ENCODE measurements at places on chromosomes 16 and 17. TPM values are rescaled to one million over a fixed set of nuclear protein-coding genes. Genes with fewer than 3 reads are reported as not detected.

DNA sequence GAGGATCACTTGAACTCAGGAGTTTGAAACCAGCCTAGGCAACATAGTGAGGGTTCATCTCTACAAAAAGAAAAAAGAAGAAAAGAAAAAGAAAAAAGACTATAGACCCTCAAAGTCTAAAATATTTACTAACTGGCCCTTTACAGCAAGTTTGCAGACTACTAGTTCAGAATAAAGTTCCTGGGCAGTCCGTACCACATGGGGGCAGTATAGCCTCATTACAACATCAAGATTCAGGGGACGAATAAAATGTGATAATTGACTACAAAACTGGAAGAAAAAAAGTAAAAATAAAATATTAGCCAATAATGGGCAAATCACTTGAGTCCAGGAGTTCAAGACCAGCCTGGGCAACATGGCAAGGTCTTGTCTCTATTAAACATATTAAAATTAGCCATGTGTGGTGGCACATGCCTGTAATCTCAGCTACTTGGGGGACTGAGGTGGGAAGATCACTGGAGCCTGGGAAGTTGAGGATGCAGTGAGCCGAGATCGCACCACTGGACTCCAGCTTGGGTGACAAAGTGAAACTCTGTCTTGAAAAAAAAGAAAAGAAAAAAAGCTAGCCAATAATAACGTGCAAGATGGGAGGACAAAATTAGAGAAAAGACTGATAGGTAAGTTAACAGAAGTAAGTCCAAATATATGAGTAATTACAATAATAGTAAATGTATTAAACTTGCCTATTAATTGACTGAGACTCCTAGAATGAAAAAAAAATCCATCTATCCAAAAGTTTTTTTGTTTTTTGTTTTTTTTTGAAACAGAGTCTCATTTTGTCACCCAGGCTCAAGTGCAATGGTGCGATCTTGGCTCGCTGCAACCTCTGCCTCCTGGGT is 129.4 kb upstream of the SEC14L1 start:
- DNase-seq: no peak

DNA sequence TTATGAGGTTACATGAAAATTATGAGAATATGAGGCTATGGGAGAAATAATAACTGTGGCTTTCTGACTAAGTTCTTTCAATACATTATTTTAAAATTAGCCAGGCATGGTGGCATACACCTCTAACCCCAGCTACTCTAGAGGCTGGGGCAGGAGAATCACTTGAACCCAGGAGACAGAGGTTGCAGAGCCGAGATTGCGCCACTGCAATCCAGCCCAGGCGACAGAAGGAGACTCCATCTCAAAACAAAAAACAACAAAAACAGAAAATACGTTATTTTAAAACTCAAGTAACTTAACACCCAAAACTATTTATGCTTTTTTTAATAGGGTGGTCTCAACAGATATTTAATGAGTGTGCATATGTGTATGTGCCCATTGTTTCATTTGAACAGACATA is 2.4 kb upstream of the RFFL start:
- no peak for DNase-seq

DNA sequence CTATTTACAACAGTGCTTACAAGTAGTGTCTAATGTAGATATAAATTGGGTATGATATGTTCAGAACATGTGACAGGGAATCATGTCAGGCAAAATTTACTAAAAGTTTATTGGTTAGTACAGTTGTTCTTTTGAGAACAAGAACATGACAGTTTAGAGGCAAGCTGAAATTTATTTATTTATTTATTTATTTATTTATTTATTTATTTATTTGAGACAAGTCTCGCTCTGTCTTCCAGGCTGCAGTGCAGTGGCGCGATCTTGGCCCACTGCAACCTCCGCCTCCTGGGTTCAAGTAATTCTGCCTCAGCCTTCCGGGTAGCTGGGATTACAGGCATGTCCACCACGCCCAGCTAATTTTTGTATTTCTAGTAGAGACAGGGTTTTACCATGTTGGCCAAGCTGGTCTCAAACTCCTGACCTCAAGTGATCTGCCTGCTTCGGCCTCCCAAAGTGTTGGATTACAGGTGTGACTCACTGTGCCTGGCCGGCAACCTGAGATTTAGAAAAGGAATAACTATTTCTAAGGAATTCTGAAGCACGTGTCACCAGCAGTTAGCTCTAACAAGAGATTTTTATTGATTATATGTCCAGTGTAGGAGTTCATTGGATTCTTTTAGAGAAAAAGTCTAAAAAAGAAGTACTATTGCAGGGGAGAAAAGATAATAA is 24.9 kb downstream of the MRTFB start:
- DNase-seq: no peak

GRCh38 chr17:78957128-78957527 is 22.6 kb downstream of the LGALS3BP start:
- no peak for DNase-seq

GRCh38 chr16:11744075-11744470 is 1.4 kb upstream of the TXNDC11 start:
- DNase-seq: no peak

- DNase-seq: peak; percentile 23
Measured at GRCh38 chr16:27314161-27314723, 468 bp downstream of the IL4R start.

GRCh38 chr17:69503711-69504110 is 89.2 kb downstream of the MAP2K6 start:
- DNase-seq: no peak

DNA sequence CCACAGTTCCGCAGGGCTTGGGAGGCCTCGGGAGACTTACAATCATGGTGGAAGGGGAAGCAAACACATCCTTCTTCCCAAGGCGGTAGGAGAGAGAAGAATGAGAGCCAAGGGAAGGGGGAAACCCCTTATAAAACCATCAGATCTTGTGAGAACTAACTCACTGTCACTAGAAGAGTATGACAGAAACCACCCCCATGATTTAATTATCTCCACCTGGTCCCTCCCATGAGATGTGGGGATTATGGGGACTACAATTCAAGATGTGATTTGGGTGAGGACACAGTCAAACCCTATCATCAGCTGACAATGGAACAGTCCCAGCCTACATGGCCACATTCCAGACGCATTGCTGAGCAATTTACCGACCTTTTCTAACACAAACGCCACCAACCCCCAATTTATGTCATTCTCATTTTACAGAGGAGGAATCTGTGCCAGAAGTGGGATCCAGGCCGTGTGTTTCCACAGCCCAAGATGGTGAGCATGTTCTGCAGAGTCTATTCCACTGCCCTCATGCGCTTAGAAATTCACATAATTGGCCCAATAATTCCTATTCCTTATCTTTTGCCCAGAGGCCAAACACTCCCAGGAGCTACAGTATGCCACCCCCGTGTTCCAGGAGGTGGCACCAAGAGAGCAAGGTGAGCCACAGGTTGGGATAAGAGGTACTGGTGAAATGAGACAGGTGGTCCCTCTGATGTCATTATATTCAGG is 17.3 kb downstream of the MILR1 start:
- no peak for DNase-seq

GRCh38 chr17:5069724-5070123 is 8.5 kb upstream of the ZFP3 start:
- DNase-seq: no peak

DNA sequence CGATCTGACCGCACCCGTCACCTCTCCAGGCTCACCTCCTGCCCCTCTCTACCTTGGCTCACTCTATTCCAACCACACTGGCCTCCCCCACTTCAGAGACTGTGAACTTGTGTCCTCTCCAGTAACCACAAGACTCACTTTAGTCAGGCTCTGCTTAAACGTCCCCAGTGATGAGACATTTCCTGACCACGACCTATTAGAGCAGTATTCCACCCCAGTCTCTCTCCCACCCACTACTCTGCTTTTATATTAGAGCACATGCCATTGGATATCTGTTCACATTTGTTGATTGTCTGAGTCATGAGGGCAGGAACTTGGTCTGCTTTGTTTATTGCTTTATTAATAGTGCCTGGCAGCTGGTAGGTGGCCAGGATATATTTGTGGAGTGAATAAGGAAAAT is 20.1 kb downstream of the COX11 start:
- DNase-seq: no peak

GRCh38 chr17:64107500-64108236 is 22.3 kb downstream of the ERN1 start:
- no peak for DNase-seq

DNA sequence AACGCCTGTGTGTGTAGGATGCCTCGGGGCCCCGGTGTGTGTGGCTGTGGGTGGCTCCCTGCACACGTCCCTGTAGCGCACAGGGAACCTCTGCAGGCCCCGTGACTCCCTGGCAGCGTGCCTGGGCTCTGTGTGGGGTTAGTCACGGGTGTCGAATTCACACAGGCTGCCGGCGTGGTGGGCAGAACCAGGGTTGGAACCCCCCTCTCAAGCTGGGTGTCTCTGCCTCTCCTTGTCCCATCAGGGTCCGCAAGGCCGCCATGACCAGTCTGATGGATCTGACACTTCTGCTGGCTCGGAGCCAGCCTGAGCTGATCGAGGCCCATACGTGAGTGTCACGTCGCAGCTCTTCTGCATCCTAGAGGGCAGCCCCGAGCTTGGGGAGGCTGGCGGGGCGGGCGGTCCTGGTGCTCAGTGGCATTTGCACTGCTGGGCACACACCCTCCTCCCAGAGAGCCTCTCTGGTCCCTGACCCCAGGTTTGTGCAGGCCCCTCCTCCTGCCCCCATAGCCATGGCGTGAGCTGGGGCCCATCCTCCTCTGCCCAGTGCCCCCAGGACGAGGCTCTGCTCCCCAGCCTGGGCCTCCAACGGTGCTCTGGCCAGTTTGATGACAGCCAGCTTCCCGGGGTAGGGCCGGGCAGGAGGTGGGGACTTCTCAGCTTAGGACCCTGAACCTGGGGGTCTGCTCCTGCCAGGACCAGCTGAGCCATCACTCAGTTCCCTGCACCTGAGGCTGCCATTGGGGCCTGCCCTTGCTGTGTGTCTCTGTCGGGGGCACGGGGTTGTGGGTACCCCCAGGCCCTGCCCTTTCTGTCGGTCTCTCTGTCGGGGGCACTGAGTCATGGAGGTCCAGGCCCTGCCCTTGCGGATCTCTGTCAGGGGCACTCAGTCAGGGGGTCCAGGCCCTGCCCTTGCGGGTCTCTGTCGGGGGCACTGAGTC is 88.1 kb upstream of the ZNF750 start:
- DNase-seq: no peak

DNA sequence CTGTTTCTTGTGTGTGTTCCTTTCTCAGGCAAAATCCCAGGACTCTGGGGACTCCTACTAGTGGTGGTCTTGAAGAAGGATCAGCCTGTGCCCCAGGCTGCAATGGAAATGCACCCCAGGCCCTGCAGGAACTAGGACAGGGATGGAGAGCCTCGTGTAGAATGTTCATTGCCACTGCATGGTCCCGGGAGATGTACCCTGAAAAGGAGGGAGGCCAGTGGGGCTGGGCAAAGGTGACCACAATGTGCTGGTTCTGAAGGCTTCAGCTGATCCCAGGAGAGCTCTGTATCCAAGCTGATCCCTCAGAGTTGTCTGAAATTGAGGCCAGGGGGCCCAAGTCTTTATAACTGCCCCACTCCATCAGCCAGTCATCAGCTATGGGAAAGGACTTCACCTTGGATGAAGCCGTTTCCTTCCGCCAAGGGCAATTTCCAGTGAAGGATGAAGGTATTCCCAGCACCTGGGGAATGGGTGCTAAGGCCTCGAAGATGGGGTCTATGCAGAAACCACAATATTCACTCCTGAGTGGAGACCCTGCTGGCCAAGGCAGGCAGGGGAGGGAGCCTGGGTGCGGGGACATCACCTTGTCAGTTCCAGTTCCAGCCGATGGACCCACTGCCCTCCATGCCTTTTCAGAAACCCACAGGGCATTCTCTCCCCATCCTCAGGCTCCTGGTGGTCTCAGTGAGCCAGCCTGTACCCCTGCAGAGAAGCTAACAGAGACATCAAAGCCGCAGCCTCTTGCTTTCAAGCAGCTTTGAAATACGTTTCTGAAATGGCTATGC is 59.9 kb upstream of the CDH5 start:
- no peak for DNase-seq

DNA sequence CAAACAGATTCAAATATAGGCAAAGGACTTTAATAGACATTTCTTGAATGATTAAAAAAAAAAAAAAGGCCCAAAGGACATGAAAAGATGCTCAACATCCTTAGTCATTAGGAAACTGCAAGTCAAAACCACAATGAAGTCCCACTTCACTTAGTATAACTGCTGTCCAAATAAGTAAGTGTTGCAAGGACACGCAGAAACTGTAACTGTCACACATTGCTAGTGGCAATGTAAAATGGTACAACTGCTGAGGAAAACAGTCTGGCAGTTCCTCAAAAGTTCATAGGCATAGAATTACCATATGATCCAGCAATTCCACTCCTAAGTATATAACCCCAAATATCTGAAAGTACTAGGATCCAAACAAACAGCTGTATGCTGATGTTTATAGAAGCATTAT is 112.7 kb downstream of the BRIP1 start:
- DNase-seq: no peak

GRCh38 chr16:52450916-52451315 is 96.0 kb downstream of the TOX3 start:
- no peak for DNase-seq

- no peak for DNase-seq
Measured at GRCh38 chr16:10103700-10104099, 78.5 kb downstream of the GRIN2A start.

DNA sequence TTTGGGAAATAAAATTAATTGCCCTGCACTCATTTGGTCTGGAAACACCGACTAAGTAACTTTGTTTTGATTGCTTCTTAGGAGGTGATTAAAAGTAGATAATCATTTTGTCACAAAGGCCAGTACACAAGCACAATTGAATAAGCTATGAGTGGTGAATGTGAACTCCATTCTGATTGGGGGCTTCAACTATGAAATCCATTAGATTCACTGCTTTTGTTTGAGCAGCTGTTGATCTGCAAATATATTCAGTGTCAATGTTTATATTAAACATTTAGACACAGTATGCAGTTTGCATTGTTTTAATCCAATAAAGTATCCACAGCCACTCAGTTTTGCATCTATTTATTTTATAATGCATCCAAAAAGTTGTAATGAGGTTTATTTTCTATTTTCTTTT is 817.5 kb downstream of the CDH11 start:
- DNase-seq: no peak

TSPAN10 gene
- polyA plus RNA-seq: 1.9 TPM

CES3 gene
- polyA plus RNA-seq: 1.3 TPM

RFWD3 gene
- 27.6 TPM for polyA plus RNA-seq

TP53TG3C gene
- polyA plus RNA-seq: not detected

MYH3 gene
- polyA plus RNA-seq: 8.0 TPM

ABCC6 gene
- polyA plus RNA-seq: 14.8 TPM

DUS1L gene
- 96.0 TPM for polyA plus RNA-seq

OTOP2 gene
- polyA plus RNA-seq: not detected
